ENCODE measurements at places on chromosomes 3 and 15. TPM values are rescaled to one million over a fixed set of nuclear protein-coding genes. Genes with fewer than 3 reads are reported as not detected.

The KAT2B gene
- 2.0 TPM for total RNA-seq

DNA sequence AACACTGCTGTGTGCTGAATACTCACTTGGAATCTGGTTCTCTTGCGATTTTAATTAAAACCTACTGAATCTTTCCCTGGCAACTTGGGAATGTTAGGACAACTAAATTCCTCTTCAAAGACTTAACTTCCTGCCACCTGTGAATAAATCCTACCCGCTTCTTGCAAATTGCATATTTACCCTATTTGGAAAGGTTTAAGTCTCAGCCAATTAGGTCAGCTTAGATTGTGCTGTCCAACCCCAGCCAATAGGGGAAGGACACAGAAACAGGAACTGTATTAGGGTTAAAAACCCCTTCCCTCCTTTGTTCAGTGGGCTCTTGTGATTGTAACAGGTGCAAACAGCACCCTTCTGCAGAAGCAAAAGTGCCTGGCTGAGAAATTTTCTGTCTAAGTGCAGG is 38.6 kb upstream of the FSTL1 start:
- DNase-seq: no peak

The PCOLCE2 gene
- total RNA-seq: 13.7 TPM

- no peak for DNase-seq
Measured at GRCh38 chr3:14549256-14549919, 9.2 kb upstream of the GRIP2 start.

DNA sequence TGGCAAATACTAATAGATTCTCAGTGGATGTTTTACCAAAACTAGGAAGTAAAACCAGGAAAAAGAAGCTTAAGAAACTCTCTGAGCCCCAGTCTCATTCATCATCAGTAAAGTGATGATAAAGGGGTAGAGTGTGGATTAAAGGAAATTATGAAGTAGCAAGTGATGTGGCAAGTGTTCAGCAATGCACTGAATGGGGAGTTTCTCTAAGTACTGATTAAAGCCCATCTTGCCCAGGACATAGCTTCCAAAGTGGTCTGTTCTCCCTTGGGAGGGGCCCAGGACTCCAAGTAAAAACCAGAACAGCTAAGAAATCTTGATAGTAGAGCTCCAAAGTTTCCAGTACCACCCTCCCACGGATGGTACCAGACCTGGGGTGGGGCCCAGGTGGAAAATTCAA is 137.3 kb downstream of the WNT5A start:
- DNase-seq: no peak

Data from WTC11 (cell line).